ENCODE measurements at places on chromosomes 6 and 20.

DNA sequence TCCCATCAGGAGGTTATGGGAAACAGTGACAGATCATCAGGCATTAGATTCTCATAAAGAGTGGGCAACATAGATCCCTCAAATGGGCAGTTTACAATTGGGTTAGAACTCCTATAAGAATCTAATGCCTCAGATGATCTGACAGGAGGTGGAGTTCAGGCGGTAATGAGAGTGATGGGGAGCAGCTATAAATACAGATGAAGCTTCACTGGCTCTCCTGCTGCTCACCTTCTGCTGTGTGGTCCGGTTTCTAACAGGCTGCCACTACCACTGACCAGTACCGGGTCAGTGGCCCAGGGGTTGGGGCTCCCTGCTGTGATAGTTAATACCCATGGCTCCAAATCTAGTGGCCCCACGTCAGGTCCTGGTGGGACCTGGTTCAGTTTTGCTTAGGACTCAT is 135.7 kb downstream of the OR2B2 start:
- no peak for DNase-seq

- DNase-seq: no peak
These were observed 251.8 kb upstream of the CITED2 start for GRCh38 chr6:139625998-139626975.

DNA sequence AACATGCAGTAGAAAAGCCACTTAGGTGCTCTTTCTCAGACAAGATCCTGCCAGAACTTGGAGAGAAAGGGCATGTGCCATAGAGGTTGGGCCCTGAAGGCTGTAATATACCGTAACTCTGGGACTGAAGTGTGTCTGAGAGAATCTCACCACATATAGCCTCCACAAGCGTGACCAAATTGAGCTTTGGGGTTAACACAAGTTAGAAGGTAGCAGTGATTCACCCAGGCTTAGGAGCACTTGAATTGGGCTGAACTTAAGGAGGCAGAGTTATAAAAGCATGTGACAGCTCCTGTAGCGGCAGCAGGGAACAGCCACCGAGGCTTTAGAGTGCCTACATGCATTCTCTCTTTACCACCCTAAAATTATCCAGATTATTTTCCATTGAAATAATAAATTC is 361.6 kb downstream of the PHF3 start:
- DNase-seq: no peak

DNA sequence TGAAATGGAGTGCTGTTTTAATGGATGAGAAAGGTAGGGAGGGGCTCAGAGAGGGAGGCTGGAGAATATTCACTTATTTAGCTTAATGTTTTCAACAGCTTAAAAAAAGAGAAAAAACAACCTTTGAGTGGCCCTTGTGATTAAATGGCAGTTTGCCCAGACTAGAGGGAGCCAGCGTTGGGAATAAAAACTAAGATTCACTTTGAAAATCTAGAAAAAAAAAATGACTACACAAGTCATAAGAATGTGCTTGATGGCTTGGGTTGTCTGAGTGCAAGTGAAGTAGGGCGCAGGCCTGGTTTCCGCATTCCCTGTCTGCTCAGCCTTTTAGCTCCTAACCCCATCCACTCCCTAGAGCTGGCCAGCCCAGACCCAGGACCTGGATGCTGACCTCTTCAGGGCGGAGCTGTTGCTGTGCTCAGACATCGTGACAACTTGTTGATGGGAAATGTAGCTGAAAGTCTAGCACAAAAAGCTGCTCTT is 28.9 kb downstream of the UTRN start:
- no peak for DNase-seq

DNA sequence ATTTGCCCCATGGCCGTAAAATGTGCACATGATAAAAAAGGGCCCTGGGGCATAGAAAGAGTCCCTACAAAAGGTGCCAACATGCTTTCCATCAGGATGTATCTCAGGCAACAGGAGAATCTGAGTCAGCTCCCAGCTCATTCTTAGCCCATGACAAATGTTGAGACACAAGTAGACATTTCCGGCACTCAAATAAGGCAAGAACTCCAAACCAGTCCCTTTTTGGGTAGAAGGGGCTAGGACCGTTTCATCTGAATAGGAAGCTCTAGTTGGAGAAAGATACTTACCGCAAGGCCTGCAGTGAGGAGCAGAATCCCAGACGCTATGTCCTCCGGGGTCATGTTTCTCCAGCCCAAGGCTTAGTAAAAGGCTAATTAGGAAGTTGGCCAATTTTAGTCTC is 261.0 kb upstream of the RIN2 start:
- DNase-seq: no peak

GRCh38 chr6:50853939-50854338 is 35.3 kb downstream of the TFAP2B start:
- no peak for DNase-seq

DNA sequence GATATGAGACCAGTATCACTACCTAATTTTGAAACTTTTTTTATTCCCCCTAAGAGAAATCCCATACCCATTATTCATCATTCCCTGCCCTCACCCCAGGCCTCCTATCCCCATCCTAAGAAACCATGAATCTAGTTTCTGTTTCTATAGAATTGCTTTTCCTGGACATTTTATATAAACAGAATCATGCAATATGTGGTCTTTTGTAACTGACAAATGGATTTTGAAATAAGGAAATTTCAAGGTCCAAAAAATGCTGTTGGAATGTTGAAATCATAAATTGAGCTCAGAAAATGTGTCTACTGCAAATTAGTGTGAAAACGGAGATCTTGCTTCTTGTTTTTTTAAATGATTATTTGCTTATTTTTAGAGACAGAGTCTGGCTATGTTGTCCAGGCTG is 25.1 kb downstream of the RNF217 start:
- no peak for DNase-seq

DNA sequence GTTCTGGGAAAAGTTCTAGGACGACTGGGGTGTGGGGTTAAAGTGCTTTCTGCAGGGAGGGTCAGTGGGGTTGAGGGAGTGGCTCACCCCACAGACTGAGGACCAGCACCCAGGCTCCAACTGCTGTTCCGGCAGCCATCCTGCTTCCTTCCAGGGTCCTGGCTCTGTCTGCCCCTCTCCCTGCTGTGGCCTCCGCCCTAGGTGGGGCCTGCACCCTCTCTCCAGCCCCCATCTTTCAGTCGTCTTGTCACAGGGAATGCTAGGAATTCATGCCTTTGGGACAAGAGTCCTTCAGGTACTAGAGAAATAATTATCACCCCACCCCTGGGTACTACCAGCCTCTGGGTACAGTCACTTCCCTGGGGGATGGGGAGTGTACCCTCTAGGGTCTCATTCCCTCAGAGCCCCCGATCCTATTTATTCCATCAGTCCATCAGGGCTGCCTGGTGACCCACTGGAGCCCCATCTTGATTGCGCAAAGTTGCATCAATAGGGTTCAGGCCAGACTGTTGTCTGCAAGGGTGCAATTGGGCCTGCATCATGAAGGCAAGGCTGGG is at the start of gene AGER:
Gene AGER (minus strand): TSS at position 170 of the 557 bp plus-strand sequence. CDS start 31 bp downstream, at position 139.
- no peak for DNase-seq

GRCh38 chr6:37516920-37517405 is 17.3 kb upstream of the CCDC167 start:
- no peak for DNase-seq

DNA sequence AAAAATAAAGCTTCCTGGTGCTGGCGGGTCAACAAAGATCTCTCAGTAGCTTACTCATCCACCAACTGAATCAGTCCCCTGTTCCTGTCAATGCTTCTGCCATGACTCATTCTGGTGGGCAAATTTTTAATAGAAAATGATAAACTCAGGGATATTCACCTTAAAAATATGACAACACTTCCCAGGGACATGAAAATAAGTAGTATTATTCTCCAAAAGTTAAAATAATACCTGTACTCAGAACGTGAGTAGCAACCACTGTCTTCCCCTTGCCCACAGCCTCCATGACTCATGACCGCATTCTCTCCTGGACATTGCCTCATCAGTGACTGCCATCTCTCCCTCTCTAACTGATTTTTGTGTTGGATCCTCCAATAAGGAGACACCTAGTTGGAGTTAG is 552.3 kb downstream of the KIF16B start:
- no peak for DNase-seq

- peak; percentile 7 for DNase-seq
These were observed 26.6 kb downstream of the NSFL1C start for GRCh38 chr20:1440024-1440423.

- no peak for DNase-seq
These were observed 152.9 kb downstream of the RNASET2 start for GRCh38 chr6:166803471-166803870.

GRCh38 chr6:3868544-3868943 is 19.4 kb downstream of the FAM50B start:
- DNase-seq: no peak

DNA sequence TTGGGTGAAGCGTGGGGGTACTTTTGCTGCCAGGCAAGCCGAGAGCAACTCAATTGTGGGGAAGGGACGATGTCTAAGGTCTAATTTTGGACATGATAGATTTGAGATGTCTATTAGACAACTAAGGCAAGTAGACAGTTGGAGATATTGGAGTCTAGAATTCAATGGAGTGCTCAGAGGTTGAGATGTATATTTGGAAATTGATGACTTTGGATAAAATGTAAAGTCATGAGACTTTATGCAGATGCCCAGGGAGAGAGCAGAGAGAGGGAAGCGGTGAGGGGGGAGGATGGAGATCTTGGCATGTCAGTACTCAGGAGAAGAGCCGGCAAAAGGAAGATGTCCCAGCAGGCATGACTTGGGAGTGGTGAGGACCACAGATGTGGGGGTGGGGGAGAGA is 6.9 kb downstream of the MYLK2 start:
- no peak for DNase-seq

- DNase-seq: no peak
These were observed 98.5 kb downstream of the QKI start for GRCh38 chr6:163513003-163513402.

- DNase-seq: no peak
These were observed 22.7 kb upstream of the RNF8 start for GRCh38 chr6:37331047-37331446.

GRCh38 chr20:23889775-23890187 is 10.2 kb upstream of the CST5 start:
- DNase-seq: peak; percentile 75

DNA sequence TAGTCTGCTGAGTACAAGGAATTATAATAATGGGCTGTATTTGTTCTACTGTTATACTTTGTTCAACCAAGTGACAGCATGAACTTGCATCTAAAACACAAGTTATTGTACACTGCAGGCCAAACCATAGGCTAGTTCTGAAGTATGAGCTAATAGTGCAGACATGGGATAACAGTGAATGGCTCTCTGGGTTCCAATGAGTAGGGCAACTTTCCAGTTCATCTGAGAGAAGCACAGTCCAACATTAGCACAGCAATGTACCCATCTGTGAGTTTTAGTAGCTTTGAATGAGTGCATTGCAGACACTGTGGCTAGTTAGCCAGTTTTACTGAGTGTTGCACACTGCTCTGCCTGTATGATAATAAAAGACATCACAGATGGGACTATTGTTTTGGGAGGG is 56.5 kb upstream of the FUT9 start:
- no peak for DNase-seq

DNA sequence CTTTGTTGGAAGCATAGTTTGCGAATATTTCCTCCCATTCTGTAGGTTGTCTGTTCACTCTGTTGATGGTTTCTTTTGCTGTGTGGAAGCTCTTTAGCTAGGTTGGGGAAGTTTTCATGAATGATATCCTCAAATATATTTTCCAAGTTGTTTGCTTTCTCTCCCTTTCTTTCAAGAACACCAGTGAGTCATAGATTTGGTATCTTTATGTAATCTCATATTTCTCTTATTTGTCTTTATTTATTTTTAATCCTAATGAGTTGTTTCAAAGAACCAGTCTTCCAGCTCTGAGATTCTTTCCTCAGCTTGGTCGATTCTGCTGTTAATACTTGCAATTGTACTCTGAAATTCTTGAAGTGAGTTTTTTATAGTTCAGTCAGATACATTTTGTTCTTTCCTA is 628.0 kb upstream of the ID4 start:
- no peak for DNase-seq

DNA sequence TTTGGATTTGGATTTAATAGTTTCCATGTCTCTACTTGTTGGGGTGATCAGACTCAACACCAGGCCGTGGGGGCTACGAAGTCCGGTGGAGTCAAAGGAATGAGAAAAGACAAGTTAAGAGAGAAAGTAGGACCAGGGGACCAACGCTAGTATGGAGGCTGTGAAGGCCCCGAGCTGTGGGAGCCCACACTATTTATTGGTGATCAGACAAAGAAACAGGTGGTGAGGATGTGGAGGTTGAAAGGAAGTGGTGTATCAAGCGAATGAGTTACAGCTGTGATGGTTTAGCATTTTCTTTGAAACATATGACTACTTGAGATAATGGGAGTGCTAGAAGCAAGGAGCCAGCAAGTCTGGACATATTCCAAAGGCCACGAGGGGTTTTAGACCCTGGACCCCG is 62.4 kb downstream of the AKAP7 start:
- DNase-seq: no peak

- DNase-seq: no peak
These were observed 95.0 kb downstream of the AK9 start for GRCh38 chr6:109595998-109596397.

GRCh38 chr6:84639396-84639795 is 125.0 kb downstream of the TBX18 start:
- no peak for DNase-seq

- no peak for DNase-seq
These were observed 40.4 kb downstream of the MAN1A1 start for GRCh38 chr6:119308991-119309657.

- no peak for DNase-seq
These were observed 532.5 kb downstream of the KIF16B start for GRCh38 chr20:16040742-16041141.

DNA sequence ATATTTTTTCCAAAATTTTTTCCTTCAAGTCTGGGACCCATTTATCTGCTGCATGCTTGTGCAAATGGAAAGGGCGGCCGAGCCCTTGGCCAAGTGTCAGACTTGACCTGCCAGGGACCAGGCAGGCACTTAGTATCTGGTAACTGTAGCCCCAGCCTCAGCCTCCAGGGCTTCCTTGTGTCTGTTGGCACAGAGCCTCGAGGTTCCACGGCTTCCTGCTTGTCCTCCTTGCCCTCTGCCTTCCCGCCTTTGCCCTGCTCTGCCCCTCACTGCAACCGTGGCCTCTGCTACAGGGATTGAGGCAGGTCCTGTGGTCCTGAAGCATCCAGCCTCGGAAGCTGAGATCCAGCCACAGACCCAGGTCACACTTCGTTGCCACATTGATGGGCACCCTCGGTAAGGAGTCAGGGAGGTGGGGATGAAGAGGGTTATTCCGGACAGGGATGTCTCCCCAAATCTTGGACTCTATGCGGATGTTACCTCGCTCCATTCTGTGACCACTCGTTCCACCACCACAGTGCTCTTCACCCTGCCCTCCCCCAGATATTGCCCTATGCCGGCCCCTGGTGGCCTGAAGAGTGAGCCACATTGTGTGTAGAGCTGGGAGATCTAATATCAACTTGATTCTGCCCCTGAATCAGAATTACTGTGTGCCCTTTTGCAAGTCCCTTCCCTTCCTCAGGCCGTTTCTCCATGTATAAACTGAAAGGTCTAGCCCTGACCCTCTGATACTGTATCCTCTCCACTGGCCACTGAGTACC is 41.5 kb upstream of the SRF start:
- DNase-seq: no peak

- no peak for DNase-seq
These were observed 21.0 kb upstream of the RIN2 start for GRCh38 chr20:19737025-19737424.

All from naive thymus-derived CD8-positive, alpha-beta T cell (primary cell).